ENCODE measurements at places on chromosomes 1 and 21.

DNA sequence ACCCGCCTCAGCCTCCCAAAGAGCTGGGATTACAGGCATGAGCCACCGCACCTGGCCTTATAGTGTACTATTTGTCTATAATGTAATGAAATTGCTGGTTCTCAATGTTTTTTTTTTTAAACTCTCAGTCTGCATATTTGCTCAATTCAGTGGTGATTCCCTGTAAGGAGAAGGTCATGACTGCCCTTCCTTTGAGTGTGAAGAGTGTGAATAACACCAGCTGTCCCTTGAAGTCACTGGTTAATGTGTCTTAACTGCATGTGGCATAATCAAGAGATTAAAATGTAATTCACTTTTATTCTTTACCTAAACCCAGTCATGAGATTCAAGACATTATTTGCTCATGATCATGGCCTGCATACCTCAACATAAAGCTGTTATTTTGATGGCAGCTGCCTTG lies 30.5 kb downstream of the MTF2 start:
- peak; percentile 23 for DNase-seq

- DNase-seq: no peak
Measured at GRCh38 chr21:41796476-41797080, 29.7 kb upstream of the RIPK4 start.

GRCh38 chr1:208272311-208272710 lies 28.1 kb upstream of the PLXNA2 start:
- no peak for DNase-seq

GRCh38 chr1:155499953-155500639 lies 62.5 kb downstream of the ASH1L start:
- peak; percentile 21 for DNase-seq

DNA sequence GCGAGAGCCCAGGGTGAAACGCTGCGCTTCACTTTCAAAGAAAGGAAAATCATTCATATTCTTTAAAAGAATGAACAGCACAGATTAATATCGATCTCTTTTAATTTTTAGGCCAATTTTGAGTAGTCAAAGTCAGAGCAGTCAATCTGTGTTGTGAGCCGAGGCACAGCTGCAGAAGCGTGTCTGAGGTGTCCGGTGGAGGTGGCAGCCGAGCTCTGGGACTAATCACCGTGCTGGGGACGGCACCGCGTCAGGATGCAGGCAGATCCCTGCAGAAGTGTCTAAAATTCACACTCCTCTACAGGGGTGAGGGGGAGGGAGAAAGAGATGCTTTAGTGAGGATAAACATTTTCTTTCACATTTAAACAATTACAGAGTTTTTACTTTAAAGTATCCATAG lies 4.1 kb downstream of the TFF1 start:
- no peak for DNase-seq

- no peak for DNase-seq
Measured at GRCh38 chr1:248733566-248733965, 22.0 kb downstream of the LYPD8 start.

DNA sequence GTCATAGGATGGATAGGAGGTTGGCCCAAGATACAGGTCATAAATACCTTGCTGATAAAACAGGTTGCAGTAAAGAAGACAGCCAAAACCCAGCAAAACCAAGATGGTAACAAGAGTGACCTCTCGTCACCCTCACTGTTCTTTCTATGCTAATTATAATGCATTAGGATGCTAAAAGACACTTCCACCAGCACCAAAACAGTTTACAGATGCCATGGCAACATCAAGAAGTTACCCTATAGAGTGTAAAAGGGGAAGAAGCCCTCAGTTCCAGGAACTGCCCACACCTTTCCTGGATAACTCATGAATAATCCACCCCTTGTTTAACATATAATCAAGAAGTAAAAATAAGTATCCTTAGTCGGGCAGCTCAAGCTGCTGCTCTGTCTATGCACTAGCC lies 671.9 kb downstream of the PTPRC start:
- no peak for DNase-seq

DNA sequence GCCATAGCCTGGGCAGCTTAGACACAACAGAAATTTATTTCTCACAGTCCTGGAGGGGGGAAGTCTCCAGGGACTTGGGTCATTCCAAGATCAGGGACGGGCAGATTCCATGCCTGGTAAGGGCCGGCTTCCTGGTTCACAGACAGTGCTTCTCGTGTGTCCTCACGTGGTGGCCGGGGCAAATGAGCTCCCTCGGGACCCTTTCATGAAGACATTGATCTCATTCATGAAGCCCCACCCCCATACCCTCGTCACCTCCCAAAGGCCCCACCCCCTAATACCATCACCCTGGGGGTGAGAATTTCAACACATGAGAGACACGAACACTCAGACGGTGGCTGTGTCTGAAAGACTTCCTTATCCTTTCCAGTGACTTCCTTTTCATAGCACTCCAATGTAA lies 51.5 kb downstream of the ACOT7 start:
- DNase-seq: no peak

GRCh38 chr1:162056043-162056442 lies 13.4 kb upstream of the NOS1AP start:
- DNase-seq: no peak

GRCh38 chr1:78177708-78178270 lies 132.0 kb downstream of the GIPC2 start:
- DNase-seq: no peak

DNA sequence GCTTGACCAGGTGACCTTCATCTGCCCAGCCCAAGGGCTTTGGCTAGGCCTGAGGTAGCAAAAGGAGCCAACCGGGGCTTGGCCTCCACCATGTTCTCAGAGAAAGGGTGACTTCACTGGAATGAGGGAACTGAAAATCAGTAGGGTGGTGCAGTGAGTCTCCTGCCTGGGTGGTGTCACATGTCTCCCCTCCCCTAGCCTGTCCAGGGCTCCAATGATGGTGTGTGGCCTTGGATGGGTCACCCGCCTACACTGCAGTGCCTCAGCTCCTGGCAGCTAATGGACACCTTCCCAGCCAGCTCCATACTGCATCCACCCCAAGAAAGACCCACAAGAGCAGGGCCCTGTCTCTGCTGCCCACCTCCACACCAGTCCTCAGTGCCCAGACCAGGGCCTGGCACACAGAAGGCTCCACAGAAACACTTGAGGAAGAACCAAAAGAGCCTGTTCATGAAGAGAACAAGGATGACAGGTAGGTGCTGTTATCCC lies 678.7 kb downstream of the MATN1 start:
- DNase-seq: no peak

- no peak for DNase-seq
Measured at GRCh38 chr1:29648798-29649188, 412.5 kb downstream of the PTPRU start.

- no peak for DNase-seq
Measured at GRCh38 chr1:199064971-199065370, 426.1 kb downstream of the PTPRC start.

DNA sequence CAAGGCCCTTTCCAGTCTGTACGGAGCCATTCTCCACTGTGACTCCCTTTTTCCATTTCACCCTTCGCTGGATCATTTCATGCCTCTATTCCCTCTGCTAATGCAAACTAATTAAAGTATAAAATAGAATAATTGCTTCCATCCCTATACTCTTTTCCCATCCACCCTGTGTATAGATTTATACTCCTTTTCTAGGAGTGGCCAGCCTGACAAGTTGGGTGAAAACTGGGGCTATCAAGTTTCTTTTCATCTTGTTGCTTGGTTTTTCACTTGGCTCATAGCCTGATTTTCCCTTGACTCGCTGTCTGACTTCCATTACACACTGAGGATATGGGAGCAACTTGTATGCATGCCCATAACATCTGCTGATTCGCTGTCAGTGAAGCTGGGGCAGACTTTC lies 107.0 kb downstream of the PLXNA2 start:
- DNase-seq: no peak

DNA sequence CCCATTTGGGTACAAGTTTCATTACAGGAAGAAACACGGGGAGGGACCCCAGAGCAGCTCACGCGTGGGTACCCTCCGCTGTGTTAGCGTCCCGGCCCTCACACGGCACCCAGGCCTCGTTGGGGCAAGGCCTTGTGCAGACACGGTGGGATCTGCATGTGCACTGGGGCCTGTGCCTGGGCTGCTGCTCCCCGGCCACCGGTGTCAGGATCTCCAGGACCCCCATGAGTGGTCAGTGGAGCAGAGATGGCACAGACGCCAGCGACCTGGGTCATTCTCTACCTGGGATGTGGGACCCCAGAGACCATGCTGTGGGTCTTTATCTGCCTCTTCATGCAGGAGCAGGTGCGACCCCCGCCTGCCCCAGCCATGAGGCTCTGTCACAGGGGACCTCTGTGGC lies 5.4 kb upstream of the SAMD11 start:
- DNase-seq: no peak

- no peak for DNase-seq
Measured at GRCh38 chr1:181043025-181043888, 9.5 kb downstream of the MR1 start.

- no peak for DNase-seq
Measured at GRCh38 chr1:57377339-57378139, 46.3 kb downstream of the DAB1 start.

DNA sequence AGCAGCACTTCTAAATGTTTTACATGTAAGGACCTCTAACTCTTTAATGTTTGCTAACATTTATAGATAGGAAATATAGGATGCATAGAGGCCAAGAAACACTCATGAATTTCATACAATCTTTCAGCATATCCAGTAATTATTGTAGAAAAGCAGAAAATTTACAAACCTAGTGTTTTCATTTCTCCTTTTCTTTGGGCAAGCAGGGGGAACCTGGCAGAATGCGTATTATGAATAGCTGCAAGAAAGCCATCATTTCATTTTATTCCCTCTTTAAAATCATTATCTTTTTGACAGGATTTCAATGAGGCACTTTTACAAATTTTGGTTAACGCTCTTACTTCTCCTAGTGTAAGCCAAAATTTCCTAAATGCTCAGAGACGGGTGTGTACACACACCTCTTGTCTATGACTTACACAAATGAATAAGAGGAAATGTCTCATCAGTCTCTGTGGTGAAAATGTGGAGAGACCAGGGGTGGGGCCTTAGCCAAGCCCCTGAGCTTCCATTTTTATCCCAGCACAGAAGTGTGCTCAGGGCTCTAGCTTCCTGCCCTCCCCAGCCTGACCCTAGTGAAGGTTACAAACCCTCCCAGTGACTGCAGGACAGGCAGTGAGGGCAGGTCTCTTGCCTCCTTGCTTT lies 91.6 kb downstream of the LRRC8C start:
- no peak for DNase-seq

DNA sequence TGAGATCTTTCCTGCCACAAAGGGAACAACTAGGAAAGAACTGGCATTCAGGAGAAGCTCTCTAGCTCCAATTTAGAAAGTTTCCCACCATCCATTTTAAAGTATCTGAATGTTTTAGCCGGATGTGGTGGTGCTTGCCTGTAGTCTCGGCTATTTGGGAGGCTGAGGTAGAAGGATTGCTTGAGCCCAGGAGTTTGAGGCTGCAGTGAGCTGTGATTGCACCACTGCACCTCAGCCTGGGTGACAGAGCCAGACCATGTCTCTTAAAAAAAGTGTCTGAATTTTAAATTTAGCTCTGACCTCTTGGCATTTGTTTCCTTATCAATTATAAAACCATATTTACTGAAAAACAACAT lies 67.2 kb downstream of the RPAP2 start:
- DNase-seq: no peak

- DNase-seq: no peak
Measured at GRCh38 chr1:80363689-80364475, 1357.4 kb upstream of the ADGRL4 start.

DNA sequence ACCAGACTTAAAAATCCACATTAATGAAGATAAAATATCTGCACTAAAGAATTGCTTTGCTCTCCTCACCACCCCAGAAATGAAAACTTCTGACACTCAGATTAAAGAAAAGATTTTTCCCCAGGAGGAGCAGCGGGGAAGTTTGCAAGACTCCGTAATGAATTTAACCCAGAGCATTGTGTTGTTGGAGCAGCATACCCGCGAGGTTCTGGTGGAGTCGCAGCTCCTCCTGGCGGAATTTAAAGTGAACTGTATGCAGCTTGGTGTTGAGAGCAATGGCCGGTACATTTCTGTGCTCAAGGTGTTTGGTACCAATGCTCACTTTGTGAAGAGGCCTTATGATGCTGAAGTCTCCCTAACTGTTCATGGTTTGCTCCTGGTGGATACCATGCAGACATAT lies 46.4 kb downstream of the VPS13D start:
- DNase-seq: no peak

DNA sequence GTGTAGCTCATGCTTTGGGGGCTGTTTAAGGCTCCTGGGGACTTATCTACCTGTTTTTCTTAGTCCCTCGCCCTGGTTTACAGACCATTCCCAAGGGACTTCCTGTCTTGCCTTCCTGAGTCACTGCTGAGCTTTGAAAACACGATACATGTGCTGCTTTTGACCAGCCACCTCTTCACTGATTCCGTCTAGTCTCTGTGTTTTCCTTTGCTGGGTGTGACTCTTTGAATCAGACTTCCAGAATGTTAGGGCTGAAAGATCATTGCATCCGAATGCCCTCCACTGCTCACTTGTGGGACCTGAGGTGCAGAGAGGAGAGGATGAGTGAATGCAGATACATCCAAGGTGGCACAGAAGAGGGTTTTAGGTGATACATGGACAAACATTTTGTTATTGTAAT lies 35.4 kb upstream of the CITED4 start:
- no peak for DNase-seq

GRCh38 chr1:35857830-35858229 lies 25.2 kb upstream of the AGO1 start:
- DNase-seq: no peak

GRCh38 chr1:3547055-3548005 lies 64.0 kb downstream of the MEGF6 start:
- no peak for DNase-seq

GRCh38 chr21:44537930-44538911 lies 1.8 kb downstream of the KRTAP10-1 start:
- no peak for DNase-seq

DNA sequence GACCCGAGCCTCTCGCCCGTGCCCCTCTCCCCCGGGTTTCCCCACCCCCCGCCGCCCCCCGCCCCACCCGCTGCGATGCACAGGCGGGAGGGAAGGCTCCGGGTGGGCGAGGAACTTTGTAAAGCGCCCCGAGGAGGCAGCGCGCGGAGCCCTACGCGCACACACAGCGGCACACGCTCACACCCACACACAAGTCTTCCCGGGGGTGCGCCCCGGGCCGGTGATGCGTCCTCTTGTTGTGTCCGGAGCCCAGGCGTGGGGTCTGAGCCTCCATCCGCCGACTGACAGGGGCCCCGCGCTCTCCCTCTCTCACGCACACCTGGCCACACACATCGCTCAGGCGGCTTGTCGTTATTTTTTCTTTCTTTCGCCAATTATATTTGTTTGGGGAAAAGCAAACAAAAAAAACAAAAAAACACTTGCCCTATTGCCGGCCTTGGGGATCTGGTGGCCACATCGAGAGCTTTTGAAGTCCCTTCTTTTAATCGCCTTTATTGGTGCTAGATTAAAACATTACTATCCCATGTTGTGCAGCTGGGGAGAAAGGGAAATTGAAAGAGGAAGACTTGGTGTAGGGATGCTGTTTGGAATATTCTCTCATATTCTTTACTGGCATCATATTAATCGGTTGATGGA lies 770 bp downstream of the NTNG1 start:
- DNase-seq: no peak

- DNase-seq: no peak
Measured at GRCh38 chr1:150150133-150151021, 661 bp downstream of the PLEKHO1 start.

Measured in retinal pigment epithelial cell (primary cell).